Aorta (tissue), 5 donors: ENCODE measurements at places on chromosomes 4 and X. TPM values are rescaled to one million over a fixed set of nuclear protein-coding genes. Genes with fewer than 3 reads are reported as not detected.

The NAP1L5 gene
- total RNA-seq, result 9.5 TPM

The NR3C2 gene
- 9.9 TPM for total RNA-seq

The SMIM10 gene
- total RNA-seq, result 13.5 TPM

The SSX1 gene
- total RNA-seq, result not detected

The FAM53A gene
- 1.9 TPM for total RNA-seq

The RHOXF2B gene
- total RNA-seq, result not detected

The PABPC4L gene
- 3.0 TPM for total RNA-seq

GRCh38 chrX:63581906-63582305 lies 203.1 kb downstream of the ARHGEF9 start:
- DNase-seq, result no peak

DNA sequence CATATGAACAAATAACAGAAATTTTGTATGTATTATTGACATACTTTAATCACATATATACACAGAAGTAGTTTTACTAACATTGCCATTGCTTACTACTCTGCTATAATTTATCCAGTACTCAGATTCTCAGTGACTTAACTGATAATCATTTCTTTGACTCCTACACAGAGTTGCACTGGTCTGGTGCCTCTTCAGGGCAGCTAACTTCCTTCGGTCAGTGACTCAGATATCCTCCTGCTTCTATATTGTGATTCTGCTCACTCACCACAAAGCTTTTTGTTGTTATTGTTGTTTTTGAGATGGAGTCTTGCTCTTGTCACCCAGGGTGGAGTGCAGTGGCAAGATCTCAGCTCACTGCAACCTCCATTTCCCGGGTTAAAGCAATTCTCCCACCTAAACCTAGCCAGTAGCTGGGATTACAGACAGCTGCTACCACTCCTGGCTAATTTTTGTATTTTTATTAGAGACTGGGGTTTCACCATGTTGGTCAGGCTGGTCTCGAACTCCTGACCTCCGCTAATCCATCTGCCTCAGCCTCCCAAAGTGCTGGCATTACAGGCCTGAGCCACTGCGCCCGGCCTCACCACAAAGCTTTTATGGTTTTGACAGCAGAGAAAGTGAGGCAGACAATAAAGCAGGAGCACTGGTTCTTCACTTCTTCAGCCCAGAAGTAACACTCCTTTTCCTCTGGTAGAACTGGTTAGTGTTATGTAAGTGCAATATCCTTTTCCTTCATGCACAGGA lies 499.3 kb downstream of the EPHA5 start:
- DNase-seq, result no peak

GRCh38 chr4:21092531-21092930 lies 392.3 kb downstream of the PACRGL start:
- DNase-seq, result no peak

DNA sequence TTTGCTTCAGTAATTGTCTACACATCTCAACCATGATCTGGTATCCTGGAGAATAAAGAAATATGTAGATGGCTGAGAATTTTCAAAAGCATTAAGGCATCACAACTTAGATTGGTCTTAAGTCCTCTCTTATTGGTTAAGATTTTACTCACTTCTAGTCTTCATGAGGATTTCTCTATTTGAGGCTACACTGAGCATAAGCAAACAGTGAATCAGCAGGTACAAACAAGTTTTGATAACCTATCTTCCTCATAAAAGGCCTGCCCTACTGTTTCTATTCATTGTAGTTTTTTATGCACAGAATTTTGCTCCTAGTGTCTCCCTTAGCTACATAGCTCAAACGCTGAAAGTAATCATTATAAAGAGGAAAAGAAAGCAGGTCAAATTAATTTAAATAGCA lies 460.7 kb upstream of the RPS6KA3 start:
- no peak for DNase-seq

DNA sequence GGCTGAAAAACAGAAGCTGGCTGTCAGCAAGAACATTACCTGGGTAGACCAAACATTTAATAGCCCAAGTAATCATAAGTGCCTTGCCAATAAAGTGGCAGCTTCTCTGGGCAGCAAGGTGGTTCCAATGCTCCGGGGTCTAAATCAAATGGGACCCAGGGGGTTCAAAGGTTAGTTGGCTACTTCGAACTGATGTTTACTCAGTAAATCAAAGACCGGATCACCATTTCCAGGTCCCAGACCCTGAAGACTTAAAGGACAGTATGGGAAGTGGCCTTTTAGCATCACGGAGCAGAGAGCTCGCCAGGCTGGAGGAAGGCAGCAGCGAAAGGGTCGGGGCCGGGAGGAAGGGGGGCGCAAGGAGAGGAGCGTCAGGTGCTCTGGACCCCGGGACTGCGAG lies 1.0 kb downstream of the SH3KBP1 start:
- no peak for DNase-seq

GRCh38 chr4:99411041-99411440 lies 24.1 kb downstream of the ADH7 start:
- no peak for DNase-seq

DNA sequence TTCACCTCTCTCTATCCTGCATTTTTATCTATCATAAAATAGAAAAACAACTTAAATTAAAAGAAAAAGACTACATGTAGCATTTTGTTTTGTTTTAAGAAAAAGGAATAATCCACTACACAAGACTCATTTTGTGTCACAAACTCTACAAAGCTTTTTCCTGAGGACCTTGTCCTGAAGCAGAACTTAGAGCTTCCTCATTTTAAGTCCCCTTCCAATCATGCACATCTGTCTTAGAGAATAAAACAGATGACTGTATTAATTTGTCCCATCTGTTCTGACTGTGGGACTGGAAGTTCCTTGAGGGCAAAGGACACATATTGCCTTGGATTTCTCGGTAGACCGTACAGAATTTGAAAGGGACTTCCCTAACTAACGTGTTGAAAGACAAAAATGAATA lies 218.5 kb downstream of the COL25A1 start:
- no peak for DNase-seq

GRCh38 chrX:139831675-139832456 lies 101.0 kb downstream of the ATP11C start:
- DNase-seq, result no peak

GRCh38 chr4:99891351-99891750 lies 2.9 kb downstream of the LAMTOR3 start:
- DNase-seq, result no peak

DNA sequence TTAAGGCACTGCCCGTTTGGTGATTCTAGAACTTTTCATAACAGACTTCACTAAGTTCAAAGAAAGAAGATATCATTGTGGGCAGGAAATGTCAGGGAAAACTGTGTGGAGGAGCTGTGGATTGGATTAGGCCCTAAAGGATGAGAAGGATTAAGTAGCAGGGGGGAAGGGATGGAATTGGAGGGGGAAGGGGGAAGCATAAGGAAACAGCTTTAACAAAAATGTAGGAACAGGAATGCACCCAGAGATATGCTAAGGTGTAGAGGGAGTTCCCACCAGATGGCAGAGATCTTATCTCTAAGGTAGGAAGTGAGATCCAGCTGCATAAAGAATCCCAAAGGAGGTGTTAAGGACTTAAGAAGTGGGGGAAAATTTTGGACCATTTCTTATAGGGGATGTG lies 114.5 kb downstream of the LARP7 start:
- DNase-seq, result no peak

DNA sequence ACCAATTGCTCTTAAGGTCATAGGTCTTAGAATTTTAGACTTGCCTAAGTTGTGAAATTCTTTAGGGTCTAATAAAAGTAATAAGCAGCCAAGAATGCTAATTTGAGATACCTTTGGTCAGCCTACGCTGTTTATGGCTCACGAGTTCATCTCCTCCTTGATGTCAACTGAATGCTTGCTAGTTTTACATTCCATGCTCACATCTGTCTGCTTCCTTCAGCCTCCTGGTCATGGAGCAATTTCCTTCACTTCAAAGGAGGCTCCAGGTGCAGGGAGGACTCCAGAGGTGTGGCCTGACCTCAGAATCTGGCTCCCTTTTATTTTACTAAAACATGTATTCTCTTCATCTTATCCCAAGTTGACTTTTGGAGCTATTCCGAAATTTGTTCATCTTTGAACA lies 23.3 kb upstream of the LNX1 start:
- no peak for DNase-seq

GRCh38 chr4:78310740-78311115 lies 240.8 kb upstream of the ANXA3 start:
- no peak for DNase-seq

GRCh38 chr4:165048170-165048569 lies 5.5 kb upstream of the TRIM75 start:
- no peak for DNase-seq

GRCh38 chr4:109921384-109921808 lies 8.7 kb downstream of the EGF start:
- DNase-seq, result no peak

GRCh38 chrX:22037911-22038537 lies 5.9 kb downstream of the PHEX start:
- no peak for DNase-seq

DNA sequence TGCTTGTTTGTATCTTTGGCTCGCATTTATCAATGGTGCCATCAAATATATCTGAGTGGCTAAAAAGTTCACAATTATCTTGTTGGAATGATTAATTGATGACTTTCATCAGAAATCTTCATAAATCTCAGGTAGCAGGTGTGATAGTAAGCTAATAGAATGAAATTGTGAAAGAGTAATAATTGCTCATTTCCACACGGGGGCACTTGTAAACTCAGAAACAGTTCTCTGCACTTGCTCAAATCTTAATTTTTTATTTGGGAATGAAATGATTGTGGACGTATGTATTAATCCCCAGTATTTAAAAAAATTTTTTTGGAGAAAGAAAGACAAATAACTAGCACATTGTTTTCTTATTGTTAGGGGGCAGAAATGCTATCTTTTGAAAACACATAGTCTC lies 132.8 kb downstream of the DTHD1 start:
- DNase-seq, result no peak

- DNase-seq, result no peak
These were observed 16.4 kb downstream of the COX18 start for GRCh38 chr4:73053076-73053475.

- no peak for DNase-seq
These were observed 36.0 kb downstream of the HTR2C start for GRCh38 chrX:114619874-114620273.

DNA sequence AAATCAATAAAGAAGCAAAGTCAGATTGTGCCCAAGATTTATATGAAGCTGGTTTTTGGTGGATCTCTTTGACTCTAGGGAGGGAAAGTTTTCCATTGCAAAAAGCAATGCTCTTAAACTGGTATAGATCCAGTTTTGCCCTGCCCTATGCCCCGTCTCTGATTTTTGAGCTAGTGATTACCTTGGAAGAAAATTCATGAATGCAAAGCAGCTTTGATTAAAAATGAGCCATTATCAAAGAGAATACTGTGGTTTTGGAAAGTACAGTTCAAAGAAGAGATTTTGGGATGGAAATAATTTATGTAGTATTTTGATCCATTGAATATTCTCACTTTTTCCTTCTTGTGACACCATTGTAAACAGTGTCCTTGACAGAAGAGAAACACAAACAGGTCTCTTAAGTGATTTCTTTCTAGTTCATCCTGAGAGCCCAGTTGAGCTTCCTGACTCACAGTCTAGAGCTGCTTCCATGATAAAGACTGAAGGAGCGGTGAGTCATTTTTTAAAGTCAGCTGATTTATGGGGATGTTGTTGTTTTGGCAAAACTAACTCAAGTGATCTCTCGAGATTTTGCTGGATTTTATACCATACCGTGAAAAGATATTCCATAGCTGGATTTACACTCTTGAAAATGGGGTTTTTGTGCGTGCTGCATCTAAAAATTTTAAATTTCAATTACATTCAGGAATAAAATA lies 76.7 kb downstream of the AFF1 start:
- no peak for DNase-seq

GRCh38 chr4:38189445-38189844 lies 229.2 kb downstream of the PTTG2 start:
- peak; percentile 80 for DNase-seq

- DNase-seq, result no peak
These were observed 10.1 kb upstream of the CXCL8 start for GRCh38 chr4:73730292-73730691.

- no peak for DNase-seq
These were observed 293.2 kb downstream of the PRR32 start for GRCh38 chrX:127112726-127113125.
